Ovary (tissue), 10 donors: ENCODE measurements at places on chromosomes 11 and 22. TPM values are rescaled to one million over a fixed set of nuclear protein-coding genes. Genes with fewer than 3 reads are reported as not detected.

Gene SPON1
- 56.4 TPM for total RNA-seq

DNA sequence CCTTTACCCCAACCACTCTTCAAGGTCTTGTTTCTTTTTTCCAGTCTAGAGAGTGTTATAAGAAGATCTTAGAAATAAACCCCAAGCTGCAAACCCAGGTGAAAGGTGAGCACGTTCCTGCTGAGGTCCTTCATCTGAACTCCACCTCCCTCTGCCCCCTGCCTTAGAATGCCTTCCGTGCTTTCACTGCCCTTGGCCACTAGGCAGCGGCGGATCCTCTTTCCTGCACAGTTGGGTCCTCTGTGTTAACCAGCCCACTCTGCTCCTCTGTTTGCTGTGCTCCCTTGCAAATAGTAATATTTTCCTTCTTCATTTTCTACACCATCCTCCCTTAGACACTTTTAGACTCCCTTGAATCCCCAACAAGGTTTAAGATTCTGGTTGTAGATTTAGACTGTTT, 24.3 kb downstream of the TTC12 start:
- no peak overlapping the region for H3K4me3 ChIP-seq
- no peaks in the 10 kb centered on the region for H3K4me1 ChIP-seq
- H3K27me3 ChIP-seq, result no peaks in the 10 kb centered on the region
- no peaks in the 10 kb centered on the region for H3K36me3 ChIP-seq
- DNase-seq, result no peak

GRCh38 chr22:17563936-17564391, 666 bp downstream of the SLC25A18 start:
- no peaks in the 10 kb centered on the region for H3K36me3 ChIP-seq
- H3K4me3 ChIP-seq, result no peak overlapping the region
- H3K27me3 ChIP-seq, result no peaks in the 10 kb centered on the region
- peaks cover 11% of the 10 kb centered on the region for H3K4me1 ChIP-seq
- no peak overlapping the region for H3K27ac ChIP-seq
- DNase-seq, result peak; percentile 47

Gene MUC2
- not detected for total RNA-seq

Gene BANF1
- 237 TPM for total RNA-seq

- no peaks in the 10 kb centered on the region for H3K27me3 ChIP-seq
- no peaks in the 10 kb centered on the region for H3K36me3 ChIP-seq
- H3K4me1 ChIP-seq, result no peaks in the 10 kb centered on the region
- H3K27ac ChIP-seq, result no peak overlapping the region
- no peak for DNase-seq
These were observed 21.5 kb downstream of the RIBC2 start for GRCh38 chr22:45434981-45435380.

DNA sequence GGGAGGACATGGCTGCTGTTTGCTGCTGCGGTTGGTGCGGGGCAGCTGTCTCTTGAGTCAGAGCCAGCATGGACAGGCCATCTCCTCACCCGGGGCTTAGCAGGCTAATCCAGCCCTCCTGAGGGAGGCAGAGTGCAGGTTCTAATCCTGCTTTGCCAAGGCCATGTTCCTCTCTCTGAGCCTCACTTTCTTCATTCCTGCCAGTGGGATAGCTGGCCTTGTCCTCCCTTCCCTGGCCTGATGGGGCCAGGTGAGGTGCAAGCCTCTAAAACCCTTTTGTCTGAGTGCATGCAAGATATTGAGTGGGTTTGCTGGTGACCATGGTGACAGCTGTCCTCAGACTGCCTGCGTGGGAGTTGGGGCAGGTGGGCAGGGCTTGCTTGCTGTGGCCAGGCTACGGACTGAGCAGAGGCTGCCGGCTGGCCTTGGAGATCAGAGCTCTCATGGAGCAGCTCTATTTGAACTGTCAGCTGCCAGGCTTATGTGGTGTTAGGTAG, 3.6 kb downstream of the USP35 start:
- no peaks in the 10 kb centered on the region for H3K36me3 ChIP-seq
- peak overlapping the region; percentile 2 for H3K27ac ChIP-seq
- H3K27me3 ChIP-seq, result no peaks in the 10 kb centered on the region
- peaks cover 25% of the 10 kb centered on the region for H3K4me1 ChIP-seq
- no peak overlapping the region for H3K4me3 ChIP-seq
- DNase-seq, result no peak

DNA sequence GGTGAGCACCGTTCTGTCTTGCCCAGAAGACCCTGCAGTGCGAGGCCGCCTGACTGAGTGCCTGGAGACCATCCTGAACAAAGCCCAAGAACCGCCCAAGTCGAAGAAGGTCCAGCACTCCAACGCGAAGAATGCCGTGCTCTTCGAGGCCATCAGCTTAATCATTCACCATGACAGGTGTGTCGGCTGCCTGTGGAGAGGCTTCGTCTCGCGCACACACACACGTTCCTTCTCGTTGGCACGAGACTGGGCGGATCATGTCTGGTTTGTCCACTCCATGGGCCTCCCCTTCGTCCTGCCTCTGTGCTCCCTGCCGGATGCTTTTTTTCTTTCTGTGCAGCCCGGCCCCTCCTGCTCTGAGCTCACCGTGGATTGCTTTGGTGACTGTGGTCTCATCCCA, 51.1 kb downstream of the MUC6 start:
- no peak overlapping the region for H3K27ac ChIP-seq
- H3K27me3 ChIP-seq, result no peaks in the 10 kb centered on the region
- H3K4me3 ChIP-seq, result no peak overlapping the region
- H3K4me1 ChIP-seq, result no peaks in the 10 kb centered on the region

DNA sequence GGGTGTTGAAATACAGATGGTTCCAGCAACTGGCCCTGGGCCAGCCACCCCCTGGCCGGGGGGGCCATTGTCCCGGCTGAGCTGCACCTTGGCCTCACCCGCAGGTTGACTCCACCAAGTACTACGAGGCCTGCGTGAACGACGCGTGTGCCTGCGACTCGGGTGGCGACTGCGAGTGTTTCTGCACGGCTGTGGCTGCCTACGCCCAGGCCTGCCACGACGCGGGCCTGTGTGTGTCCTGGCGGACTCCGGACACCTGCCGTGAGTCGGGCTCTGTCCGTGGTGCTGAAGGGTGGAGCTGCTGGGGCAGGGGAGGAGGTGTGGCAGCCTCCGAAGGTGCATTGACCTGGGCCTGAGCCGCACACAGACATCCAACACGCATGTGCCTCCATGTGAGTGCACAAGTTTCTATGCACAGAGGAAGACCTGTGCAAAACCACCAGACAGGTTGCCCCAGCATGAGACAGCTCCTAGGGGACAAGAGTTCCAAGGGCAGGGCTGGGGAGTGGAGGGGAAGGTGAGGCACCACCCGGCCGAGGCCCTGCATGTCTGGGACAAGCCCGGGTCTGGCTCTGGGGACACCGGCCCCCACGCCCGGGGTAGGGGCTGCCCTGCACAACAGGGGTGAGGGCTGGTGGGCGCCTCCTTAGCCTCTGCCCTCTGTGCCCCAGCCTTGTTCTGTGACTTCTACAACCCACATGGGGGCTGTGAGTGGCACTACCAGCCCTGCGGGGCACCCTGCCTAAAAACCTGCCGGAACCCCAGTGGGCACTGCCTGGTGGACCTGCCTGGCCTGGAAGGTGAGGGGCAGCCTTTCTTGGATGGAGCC, 16.1 kb downstream of the MUC5B start:
- H3K27me3 ChIP-seq, result no peaks in the 10 kb centered on the region

Gene PPFIA1
- total RNA-seq, result 57.9 TPM

- H3K27ac ChIP-seq, result peak overlapping the region; percentile 2
- H3K27me3 ChIP-seq, result no peaks in the 10 kb centered on the region
- H3K36me3 ChIP-seq, result no peaks in the 10 kb centered on the region
- no peak overlapping the region for H3K4me3 ChIP-seq
- H3K4me1 ChIP-seq, result peaks cover 22% of the 10 kb centered on the region
- DNase-seq, result no peak
These were observed 28.8 kb downstream of the DKK3 start for GRCh38 chr11:11979488-11980117.

GRCh38 chr22:31533374-31533773, 37.0 kb downstream of the SFI1 start:
- H3K27ac ChIP-seq, result no peak overlapping the region
- H3K27me3 ChIP-seq, result no peaks in the 10 kb centered on the region
- no peaks in the 10 kb centered on the region for H3K4me1 ChIP-seq
- H3K36me3 ChIP-seq, result no peaks in the 10 kb centered on the region
- DNase-seq, result no peak
- H3K4me3 ChIP-seq, result no peak overlapping the region

Gene PDE2A
- 28.8 TPM for total RNA-seq

- H3K27me3 ChIP-seq, result no peaks in the 10 kb centered on the region
- no peak overlapping the region for H3K27ac ChIP-seq
- H3K4me3 ChIP-seq, result no peak overlapping the region
- peaks cover 5% of the 10 kb centered on the region for H3K4me1 ChIP-seq
These were observed 94.9 kb downstream of the GRIK4 start for GRCh38 chr11:120606211-120607010.

Gene RTN4RL2
- total RNA-seq, result 0.53 TPM

Gene YPEL4
- total RNA-seq, result 8.1 TPM

Gene LAYN
- 42.0 TPM for total RNA-seq

Gene IFITM1
- total RNA-seq, result 427 TPM

DNA sequence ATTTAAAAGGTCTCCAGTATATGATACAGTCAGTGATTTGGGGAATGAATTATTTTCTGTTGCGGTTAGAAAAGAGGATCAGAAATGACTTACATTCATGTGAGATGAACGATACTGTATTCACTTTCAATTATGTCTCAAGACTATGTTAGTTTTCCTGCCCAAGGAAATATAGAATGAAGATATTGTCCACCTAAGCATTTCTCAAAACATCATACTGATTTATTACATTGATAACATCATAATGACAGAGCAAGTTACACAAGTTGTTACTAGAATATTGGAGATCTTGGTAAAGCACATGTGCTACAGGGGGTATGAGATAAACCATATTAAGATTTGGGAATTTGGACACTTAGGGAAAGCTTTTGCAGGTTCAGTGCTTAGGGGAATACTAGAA, 67.8 kb upstream of the OR9G4 start:
- H3K27me3 ChIP-seq, result no peaks in the 10 kb centered on the region
- no peaks in the 10 kb centered on the region for H3K36me3 ChIP-seq
- no peak overlapping the region for H3K27ac ChIP-seq
- no peak overlapping the region for H3K4me3 ChIP-seq

DNA sequence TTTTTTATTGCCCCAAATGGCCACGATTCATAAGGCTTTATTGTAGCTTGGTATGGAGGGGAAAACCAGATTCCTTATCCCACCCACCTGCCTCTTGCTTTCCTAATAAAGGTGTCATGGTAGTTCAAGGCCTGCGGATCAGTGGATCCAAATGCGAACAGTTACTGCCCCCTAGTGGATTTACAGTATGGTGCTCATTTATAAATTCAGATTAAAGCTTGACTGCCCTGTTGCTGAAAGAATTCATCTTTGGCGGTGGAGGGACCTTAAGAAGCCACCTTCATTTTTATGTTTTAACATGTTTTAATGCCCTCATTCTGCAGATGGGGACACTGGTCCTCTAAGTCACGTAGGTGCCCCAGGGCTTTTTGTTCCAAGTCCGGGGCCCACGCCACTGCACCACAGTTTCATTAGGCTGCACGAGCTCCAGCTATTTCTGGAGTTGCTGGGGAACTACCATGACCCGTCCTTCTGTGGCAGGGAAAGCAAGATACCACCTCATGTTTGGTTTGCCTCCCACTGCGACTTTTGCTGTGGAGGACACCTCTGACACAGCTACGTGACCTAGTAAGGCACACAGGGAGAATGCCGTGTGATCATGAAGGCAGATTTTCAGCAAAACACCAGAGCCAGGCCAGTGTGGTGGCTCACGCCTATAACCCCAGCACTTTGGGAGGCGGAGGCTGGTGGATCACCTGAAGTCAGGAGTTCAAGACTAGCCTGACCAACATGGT, 15.6 kb upstream of the INCENP start:
- H3K4me1 ChIP-seq, result peaks cover 10% of the 10 kb centered on the region
- H3K27me3 ChIP-seq, result no peaks in the 10 kb centered on the region
- no peak overlapping the region for H3K4me3 ChIP-seq
- no peaks in the 10 kb centered on the region for H3K36me3 ChIP-seq
- H3K27ac ChIP-seq, result no peak overlapping the region
- DNase-seq, result no peak

DNA sequence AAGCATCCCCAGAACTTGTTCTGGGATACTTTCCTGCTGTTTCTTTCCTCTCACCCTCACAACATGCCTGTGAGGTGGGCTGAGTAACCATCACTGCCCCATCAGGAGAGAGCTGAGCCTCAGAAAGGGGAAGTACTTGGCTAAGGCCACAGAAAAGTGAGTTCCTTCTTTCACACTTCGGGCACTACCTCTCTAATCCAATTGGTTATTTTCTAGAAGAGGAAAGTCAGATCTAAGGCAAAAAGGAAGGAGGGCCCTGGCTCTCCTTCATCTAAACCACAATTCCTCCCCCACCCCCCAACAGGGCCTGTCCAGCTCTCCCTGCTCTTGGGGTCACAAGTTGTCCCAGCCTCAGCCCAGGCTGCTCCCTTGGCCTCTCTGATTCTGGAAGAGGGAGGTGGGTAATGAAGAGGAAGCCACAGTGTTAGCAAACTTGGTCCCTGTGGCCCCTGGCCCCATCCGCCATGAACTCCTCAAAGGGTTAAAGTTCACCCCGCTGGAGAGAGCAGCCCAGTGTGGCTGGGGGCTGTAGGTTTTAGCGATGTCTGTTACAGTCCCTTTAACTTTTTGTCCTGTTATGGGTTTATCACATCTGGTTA, 34.0 kb downstream of the SLC22A12 start:
- no peaks in the 10 kb centered on the region for H3K36me3 ChIP-seq
- DNase-seq, result no peak

DNA sequence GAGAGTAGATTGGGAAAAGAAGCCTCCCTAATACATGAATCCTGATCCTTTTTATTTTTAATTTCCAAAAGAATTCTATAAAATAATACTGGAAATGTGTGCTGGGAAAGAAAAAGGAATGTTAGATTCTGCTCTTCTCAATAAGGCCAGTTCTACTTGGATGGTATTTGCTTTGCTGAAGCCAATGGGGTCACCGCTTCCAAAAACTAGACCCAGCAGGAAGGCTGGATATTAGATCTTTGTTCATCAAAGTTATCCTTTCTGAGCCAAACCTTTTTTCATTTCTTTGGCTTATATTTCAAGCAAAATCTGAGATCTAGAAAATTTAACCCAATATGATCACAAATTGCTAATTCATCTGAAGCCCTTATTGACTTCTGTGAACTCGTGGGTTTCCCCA, 41.4 kb downstream of the SCUBE2 start:
- H3K27me3 ChIP-seq, result no peaks in the 10 kb centered on the region
- H3K4me1 ChIP-seq, result peaks cover 6% of the 10 kb centered on the region
- no peaks in the 10 kb centered on the region for H3K36me3 ChIP-seq
- no peak for DNase-seq

GRCh38 chr11:16771350-16772140, 33.1 kb downstream of the C11orf58 start:
- H3K36me3 ChIP-seq, result no peaks in the 10 kb centered on the region
- H3K27ac ChIP-seq, result no peak overlapping the region
- no peak overlapping the region for H3K4me3 ChIP-seq
- H3K27me3 ChIP-seq, result no peaks in the 10 kb centered on the region

GRCh38 chr11:66100272-66101065, 30.4 kb downstream of the PACS1 start:
- peak; percentile 73 for DNase-seq
- peaks cover 8% of the 10 kb centered on the region for H3K4me1 ChIP-seq
- no peaks in the 10 kb centered on the region for H3K36me3 ChIP-seq
- no peak overlapping the region for H3K27ac ChIP-seq
- H3K27me3 ChIP-seq, result no peaks in the 10 kb centered on the region

Gene TSPAN32
- total RNA-seq, result 3.9 TPM
